ENCODE measurements at places on chromosomes 4 and X.

DNA sequence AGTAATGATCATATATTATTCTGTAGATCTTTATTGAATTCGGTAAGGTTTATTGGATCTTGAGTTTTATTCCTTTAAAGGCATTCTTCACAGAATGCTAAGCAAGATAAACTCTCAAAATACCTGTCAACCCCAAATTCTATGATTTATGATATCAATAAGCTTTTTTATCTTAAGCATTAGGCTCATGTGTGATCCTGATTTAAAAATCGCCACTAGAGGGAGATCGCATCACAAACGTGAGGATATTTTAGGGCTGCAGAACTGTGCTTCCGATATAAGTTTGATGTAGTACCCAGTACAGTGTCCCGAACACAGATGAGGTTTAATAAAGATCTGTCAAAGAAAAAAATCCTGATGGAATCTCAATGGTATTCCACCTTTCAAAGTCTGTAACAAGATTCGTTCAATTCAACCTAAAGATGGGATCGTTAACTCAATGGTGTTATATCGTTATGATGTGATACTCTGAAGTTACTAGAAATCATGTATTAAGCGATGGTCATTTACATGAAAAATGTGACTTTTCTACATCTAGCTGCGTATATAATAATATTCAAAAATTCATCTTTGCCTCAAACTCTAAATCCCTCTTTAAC is 169.0 kb downstream of the CORIN start:
- no peak for DNase-seq

GRCh38 chrX:21503593-21503992 is 129.4 kb downstream of the CNKSR2 start:
- DNase-seq, result no peak

DNA sequence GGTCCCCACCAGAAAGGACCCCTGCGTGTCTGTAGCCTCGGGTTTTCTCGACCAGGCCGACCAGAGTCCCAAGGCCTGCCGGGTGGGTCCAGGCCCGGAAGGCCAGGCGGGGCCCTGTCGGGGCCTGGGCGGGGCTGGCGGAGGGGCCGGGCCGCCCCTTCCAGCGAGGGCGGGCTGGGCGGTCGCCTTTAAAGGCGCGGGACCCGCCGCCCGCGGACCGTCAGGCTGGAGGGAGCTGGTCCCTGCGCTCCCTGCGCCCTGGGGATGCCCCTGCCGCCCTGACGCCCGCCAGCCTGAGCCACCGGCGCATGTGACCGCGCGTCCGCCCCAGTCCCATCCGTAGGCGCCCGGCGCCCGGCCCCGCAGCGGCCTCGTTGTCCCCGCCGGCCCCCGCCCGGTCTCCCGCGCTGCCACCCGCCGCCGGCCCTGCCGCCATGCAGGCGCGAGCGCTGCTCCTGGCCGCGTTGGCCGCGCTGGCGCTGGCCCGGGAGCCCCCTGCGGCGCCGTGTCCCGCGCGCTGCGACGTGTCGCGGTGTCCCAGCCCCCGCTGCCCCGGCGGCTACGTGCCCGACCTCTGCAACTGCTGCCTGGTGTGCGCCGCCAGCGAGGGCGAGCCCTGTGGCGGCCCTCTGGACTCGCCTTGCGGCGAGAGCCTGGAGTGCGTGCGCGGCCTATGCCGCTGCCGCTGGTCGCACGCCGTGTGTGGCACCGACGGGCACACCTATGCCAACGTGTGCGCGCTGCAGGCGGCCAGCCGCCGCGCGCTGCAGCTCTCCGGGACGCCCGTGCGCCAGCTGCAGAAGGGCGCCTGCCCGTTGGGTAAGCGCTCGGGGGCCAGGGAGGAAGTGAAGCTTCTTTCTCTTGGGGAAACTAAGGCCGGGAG is at the start of gene HTRA3:
TSS of gene HTRA3 (plus strand) at position 220 of the 883 bp plus-strand sequence. CDS start at position 435, 215 bp downstream.
- no peak for DNase-seq

DNA sequence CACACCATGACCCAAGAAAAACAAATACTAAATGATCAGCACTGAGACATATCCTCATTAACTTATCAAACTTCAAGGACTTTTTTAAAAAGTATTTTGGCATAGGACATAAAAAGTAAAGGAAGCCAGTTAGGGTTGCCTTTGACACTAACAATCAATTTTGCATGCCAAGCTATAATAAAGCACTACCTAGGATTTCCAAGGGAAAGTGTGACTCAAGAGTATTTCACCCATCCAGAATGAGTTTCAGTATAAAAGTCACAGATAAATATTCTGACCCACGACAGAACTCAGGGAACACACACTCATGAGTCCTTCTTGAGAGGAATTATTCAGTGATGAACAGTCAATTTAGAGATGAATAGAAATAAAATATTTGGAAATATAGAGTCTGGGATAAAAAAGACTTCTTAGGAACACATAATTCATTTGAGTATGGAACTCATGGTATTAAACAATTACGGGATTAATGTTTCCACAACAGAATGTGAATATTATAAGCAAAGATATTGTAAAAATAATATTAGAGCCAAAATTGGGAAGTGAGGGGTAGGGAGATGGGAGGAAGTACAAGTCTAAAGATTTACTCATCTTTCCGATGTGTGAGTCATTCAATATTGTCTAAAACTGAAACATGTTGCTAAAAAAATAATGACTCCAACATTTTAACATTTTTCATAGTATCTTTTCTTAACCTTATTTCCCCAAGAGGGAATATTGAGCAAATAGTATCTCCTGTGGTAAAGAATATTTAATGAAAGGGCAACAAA is 143.5 kb upstream of the LNX1 start:
- no peak for DNase-seq

GRCh38 chrX:38992441-38993096 is 191.3 kb downstream of the MID1IP1 start:
- DNase-seq, result no peak
